ENCODE measurements at places on chromosomes 2 and 18.

- no peak for DNase-seq
Measured at GRCh38 chr2:184449760-184450159, 148.6 kb upstream of the ZNF804A start.

DNA sequence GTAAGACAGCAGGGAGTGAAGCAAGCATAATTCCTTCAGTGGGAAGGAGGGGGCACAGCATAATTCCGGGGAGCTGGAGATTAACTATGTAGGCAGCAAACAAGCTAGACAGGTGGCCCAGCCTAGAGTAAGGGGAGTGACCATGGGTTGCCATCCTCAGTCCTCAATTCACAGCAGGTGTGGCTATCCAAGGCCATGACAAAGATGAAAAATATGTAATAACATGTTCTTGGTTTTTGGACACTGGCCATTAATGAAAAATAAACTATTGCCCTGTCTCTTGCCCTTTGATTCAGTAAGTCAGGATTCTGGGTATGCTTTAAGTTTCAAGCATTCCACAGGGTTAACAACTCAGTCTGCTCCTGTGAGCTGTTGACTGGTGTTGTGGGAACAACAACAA lies 65.0 kb downstream of the CYP1B1 start:
- no peak for DNase-seq

- no peak for DNase-seq
Measured at GRCh38 chr18:59994357-59994756, 94.6 kb downstream of the PMAIP1 start.

DNA sequence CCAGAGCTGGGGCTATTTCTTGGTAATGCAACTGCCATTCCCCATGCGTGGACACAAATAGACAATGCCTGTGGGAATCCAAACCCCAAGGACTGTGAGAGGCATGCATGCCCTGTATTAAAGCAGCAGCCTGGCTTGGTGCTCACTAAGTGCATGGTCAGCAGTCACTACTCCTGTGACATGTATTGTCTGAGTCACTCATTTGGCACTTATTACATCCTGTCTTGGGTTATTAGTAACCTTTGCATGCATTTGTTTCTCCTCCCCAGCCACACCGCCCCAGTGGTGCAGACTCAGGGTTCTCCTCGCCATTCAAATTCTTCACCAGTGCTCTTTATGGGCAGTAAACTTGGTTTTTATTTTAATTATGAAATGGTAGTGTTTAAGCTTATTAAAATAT lies 30.2 kb downstream of the PRKCE start:
- DNase-seq = no peak

DNA sequence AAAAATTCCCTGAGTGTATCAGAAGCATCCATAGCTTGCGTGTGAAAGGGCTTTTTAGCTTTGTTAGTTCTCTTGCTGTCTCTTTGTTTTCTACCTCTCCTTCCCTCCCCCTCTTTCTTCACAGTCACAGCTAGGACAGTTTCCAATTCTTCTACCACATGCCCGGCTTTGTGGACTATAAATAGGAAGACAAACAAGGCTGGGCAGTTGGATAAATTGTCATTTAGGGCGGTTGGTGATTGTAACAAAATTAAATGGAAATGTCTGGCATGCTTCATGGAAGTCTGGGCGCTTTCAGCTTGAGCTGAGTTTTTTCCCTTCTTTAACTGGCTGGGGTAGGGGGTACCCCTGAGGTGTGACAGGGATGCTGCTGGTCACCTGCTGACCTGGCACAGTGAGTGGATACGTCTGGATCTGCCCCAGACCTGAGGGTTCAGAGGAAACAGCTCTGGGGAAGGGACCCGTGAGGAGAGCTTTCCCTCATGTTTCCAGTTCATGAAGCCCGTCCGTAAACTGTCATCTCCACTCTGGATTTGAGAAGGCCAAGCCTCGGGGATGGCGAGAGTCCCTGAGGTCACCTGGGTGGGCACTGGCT lies 29.0 kb upstream of the GIGYF2 start:
- no peak for DNase-seq

GRCh38 chr18:36095936-36096519 lies 28.7 kb upstream of the RPRD1A start:
- no peak for DNase-seq

GRCh38 chr2:190446193-190446592 lies 38.0 kb downstream of the MFSD6 start:
- no peak for DNase-seq

- no peak for DNase-seq
Measured at GRCh38 chr2:214310319-214310718, 100.5 kb upstream of the VWC2L start.

DNA sequence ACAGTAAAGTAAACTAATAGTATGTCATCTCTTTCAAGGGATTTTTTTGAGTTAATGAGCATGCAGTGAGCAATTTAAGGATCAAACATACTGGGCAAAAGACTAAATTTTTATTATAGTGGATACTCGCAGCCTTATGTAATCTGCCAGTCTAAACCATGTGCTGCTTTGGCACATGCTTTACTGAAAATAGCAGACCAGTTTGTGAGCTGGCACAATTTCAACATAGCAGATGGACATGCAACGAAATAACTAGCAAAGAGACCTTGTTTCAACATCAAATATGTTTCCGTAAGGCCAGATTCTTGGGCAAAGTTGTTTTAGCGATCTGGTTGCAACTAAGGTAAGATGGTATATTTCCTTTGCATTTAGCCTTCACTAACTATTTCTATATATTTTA lies 807.3 kb downstream of the NR4A2 start:
- DNase-seq = no peak

DNA sequence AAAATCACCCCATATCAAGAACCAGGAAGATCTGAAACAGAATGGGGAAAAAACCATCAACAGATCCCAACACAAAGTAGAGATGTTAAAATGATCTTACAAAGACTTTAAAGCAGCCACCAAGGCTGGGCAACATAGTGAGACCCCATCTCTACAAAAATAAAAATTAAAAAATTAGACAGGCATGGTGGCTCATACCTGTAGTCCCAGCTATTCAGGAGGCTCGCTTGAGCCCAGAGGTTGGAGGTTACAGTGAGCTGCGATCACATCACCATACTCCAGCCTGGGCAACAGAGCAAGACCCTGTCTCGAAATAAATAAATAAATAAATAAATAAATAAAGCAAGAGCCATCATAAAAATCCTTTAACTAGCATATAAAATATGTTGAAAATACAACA lies 20.5 kb downstream of the RPRD1A start:
- DNase-seq = no peak

DNA sequence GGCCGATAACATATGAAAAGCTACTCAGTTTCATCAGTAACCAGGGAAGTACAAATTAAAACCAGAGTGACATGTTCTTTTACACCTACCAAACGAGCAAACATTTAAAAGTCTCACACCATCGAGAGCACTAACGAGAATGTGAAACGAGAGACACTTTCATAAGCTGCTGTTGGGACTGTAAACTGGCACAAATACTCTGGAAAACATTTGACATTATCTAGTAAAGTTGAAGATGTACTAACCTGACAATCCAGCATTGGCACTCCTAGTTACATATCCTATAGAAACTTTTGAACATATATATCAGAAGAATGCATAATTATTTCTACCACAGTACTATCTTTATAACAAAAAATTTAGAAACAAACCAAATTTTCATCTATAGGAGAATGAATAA lies 28.1 kb downstream of the NBAS start:
- DNase-seq = no peak

GRCh38 chr2:119116411-119117295 lies 41.9 kb downstream of the C1QL2 start:
- DNase-seq = no peak

DNA sequence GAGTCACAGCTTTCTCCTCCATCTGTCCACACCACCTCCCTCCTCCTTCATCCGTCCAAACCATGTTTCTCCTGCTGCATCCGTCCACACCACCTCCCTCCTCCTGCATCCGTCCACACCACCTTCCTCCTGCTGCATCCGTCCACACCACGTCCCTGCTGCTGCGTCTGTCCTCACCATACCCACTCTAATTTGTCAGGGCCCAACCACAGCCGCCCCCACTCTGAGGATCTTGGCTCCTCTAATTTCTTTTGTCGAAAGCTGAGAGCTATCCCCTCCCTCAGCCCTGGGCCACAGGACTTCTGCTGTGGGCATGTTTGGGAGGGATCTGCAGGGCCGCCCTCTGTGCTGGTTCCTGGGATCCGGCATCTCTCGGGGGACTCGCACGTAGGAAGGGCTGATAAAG lies 67.4 kb downstream of the TPO start:
- DNase-seq = no peak

DNA sequence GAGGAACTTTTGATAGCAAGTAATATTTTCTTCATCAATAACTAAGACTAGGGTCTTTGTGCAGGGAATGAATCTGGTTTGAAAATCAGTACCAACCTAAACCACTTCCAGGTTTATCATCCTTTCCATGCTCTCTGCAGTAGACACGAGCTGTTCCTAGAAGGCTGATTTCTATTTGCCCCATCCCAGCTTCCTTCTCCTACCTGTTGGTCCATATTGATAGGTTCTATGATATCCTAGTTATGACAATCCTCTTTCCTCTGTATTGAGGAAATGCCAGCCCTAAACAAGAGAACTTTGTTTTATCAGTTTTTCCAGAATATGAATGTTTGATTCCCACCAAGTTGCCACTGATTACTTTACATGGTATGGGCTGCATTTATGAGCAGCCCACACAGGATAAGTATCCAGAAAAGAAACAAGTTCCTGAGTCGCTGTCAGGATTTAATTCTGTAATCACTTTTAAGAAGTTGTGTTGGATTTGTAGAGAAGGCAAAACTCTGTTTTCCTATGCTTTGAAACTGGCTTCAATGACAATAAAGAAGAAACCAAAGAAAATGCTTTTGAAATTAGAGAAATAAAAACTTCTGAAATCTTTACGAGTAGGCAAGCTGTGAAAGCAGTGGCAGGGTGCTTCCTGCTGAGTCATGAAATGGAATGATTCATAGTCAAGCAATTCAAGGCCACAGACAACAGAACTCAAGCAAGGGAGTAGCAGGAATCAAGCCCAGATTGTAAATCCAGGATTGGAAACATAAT lies 37.3 kb upstream of the TANK start:
- no peak for DNase-seq

GRCh38 chr2:30268296-30268871 lies 37.0 kb downstream of the LBH start:
- DNase-seq = no peak

DNA sequence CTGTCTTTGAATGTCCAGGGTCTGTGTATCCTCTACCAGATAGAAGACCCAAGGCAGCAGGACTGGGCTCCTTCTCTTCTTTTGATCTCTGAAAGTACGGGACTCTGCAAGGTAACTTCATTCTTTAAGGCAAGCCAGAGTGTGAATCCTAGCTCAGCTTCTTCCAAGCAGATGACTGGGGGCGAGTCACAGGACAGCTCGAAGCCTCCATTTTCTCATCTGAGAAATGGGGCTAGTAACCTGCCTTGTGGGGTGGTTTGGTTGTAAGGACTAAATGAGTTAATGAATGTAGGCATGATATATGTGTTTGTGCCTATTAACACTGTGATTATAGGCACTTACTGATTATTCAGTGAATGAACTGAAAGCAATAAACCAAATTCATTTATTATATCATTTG lies 46.7 kb downstream of the DGKD start:
- no peak for DNase-seq

- DNase-seq = no peak
Measured at GRCh38 chr2:199118673-199119112, 339.0 kb downstream of the SATB2 start.

DNA sequence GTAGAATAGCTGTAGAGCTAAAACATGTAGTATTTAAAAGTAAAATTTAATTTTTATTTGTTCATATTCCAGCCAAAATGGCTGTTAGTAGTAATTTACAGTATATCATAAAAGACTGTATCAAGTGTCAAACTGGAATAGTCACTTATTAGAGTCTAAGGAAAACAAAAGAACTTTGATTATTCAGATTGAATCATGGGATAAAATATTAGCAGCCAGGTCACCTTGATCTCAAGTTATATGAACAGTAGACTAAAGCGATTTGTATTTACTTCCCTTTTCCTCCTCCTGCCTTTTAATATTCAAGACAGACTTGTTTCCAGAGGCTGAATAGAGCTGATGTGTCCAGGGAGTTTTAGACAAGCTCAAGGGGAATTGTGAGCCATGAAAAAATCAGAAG lies 54.4 kb downstream of the PMAIP1 start:
- no peak for DNase-seq

DNA sequence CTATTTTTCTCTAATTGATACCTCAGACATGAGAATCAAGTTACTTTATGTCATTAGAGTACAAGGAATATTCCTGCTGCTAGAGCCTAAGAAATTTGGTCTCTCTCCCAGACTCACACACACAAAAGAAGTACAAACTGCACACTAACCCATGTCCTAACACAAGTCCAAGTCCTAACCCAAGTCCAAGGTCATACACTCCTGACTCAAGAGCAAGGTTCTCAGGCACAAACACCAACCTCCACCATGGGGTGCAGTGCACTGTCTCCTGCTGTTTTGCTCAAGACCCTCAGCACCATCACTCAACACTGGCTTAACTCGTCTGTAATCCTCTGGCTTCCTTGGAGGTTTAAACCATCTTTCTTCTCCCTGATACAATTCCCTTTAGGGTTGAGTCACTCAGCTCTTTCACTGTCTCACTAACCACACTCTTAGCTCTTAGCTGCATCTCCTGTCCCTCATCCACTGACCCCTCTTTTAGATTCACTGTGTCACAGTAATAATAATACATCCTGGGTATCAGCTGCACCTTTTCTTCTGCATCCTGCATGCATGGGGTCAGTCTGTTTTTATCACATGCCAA lies 129.8 kb downstream of the BCL2L11 start:
- DNase-seq = no peak

DNA sequence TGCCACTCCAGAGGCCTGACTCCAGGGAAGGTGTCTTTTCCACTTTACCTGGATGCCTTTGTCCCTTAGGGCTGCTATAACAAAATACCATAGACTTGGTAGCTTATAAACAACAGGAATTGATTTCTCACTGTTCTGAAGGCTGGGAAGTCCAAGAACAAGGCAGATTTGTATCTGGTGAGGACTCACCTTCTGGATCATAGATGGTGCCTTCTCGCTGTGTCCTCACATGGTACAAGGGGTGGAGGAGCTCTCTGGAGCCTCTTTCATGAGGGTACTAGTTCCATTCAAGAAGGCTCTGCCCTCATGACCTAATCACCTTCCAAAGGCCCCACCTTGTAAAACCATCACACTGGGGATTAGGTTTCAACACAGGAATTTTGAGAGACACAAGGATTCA lies 52.1 kb downstream of the SLC4A3 start:
- DNase-seq = no peak

DNA sequence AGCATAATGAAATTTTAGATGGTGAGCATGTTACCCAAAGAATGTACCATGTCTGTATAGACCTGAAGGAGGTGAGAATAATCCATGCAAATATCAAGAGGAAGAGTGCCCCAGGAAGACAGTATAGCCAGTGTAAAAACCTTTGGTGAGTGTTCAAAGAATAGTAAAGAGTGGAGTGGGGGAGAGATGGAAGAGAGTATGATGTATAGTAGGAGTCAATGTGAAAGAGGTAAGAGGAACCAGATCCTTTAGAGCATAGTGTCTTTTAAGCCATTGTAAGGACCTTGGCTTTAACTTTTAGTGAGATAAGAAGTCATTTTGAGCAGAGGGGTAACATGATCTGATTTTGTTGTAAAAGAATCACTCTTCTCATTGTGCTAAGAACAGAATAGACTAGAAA lies 1052.3 kb upstream of the ZEB2 start:
- no peak for DNase-seq
